ENCODE measurements at places on chromosomes 4 and X.

- no peak for DNase-seq
Measured at GRCh38 chr4:112061207-112061817, 83.9 kb upstream of the FAM241A start.

GRCh38 chr4:172813359-172813923 is 355.2 kb upstream of the GALNT7 start:
- DNase-seq: no peak

GRCh38 chr4:158817562-158818296 is 48.9 kb downstream of the FNIP2 start:
- DNase-seq: no peak

- DNase-seq: no peak
Measured at GRCh38 chr4:27084685-27085361, 224.2 kb downstream of the STIM2 start.

- DNase-seq: no peak
Measured at GRCh38 chrX:115067812-115068211, 50.4 kb upstream of the IL13RA2 start.

DNA sequence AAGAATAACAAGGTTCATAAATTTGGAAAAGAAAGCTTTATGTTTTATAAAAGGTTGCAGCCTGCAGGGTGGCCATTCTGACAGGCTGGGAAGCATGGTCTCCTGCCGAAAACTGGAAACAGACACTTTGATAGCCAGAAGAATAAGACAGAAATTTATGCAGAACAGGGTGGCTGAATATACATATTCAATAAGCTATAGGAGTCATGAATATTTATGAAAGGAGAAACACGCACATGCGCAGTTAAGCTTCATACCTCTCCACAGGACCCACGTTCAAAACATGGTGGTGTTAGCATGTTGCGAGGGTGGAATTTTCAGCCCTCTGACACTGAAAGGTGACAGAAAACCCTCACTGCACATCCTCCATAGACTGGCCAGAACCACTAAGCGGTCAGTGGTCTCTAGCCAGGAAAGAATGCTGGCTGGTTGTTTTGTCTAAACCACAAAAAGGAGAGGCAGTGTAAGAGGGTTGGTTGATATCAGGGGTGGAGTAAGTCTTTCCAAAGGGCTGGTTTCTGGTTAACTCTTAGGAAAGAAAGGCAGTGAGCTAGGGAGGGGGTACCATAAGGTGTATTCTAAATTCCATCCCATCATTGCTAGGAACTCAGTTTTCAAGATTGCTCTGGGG is 58.2 kb downstream of the ANXA10 start:
- no peak for DNase-seq

- DNase-seq: no peak
Measured at GRCh38 chrX:110561034-110561433, 202.4 kb downstream of the RTL9 start.

DNA sequence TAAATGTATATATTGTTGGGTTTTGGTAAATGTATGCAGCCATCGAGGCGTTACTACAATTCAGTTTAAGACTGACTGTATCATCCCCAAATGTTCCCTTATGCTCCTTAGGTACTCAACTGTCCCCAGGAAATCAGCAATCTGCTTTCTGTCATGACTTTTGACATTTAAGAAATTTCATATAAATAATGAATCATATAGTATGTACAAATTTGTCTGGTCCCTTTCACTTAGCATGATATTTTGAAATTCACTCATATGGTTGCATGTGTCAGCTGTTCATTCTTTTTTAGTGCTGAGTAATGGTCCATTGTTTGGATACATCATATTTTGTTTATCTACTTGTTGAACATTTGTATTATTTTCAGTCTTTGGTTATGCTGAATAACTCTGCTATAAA is 218.8 kb downstream of the C4orf33 start:
- DNase-seq: no peak

All from HuH-7 (cell line).